Activated naive CD4-positive, alpha-beta T cell treated with anti-CD3 and anti-CD28 coated beads for 36 hours (primary cell): ENCODE measurements at places on chromosomes 4 and X.

DNA sequence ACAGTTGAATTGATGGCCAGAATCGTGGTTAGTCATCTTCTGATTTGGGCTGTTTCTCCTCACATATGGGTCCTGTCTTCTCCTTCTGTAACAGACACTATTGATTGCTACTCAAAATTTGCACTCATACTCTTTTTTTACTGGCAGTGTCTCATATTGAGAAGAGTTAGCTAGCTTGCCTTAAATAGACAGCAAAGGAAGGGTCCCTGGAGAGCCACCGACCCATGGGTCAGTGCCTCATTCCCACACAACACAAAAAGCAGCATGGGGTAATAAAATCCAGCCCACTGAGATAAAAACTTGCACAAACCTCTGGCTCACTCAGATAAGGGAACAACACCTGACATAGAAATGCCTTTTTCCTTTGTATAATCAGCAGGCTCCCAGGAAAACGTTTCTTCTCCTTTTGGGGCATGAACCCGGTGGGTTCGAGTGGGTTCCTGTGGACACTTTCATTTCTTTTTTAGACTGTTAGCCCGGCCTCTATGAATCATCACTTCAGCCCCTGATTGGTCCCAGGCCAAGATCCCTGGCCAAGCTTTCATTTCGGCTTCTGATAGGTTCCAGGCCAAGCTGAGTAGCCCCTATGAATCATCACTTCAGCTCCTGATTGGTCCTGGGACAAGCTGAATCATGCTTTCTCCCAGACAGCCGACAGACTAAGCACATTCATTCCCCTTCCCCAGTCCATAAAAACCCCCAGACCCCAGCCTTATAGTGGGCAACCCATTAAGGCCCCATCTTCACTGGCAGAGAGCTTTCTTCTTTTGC lies 408.1 kb downstream of the DCAF12L2 start:
- DNase-seq = no peak

- DNase-seq = peak; percentile 60
These were observed 126.7 kb upstream of the MBNL3 start for GRCh38 chrX:132615391-132616131.

GRCh38 chrX:39017716-39018115 lies 216.5 kb downstream of the MID1IP1 start:
- no peak for DNase-seq

DNA sequence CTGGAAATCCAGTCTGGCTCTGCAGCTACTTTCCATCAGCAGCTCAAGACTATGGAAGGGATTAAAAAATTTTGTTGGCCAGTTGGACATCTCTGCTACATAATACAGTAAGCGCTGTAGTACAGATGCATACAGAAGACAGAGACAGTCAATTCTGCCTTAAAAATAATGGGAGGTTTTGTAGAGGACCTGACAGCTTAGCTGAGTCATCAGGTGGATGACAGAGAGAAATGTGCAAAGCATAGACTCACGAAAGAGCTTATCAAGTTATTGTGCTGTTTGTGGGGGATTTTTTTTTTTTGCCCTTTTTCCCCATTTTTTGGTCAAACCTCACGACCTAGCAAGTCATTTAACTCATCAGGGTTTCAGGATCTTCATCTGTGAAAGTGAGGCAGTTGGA lies 149.0 kb upstream of the SCML1 start:
- no peak for DNase-seq

DNA sequence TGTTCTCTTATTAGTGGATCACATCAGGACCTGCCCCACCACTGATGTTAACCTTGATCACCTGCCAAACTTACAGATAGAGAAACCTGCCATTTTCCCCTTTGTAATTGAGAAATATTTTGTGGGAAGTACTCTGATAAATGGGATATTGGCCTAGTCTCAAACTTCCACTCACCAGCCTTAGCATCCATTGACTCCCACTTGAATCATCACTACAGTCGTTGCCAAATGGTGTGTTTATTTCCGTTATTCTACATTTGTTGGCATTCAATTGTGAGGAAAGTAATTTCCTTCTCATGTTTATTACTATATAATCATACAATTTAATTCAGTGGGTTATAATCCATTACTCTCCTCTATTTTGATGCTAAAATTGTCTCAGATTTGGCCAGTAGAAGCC lies 156.4 kb upstream of the CXCL13 start:
- DNase-seq = no peak

GRCh38 chr4:21795091-21795490 lies 153.5 kb downstream of the KCNIP4 start:
- no peak for DNase-seq

GRCh38 chr4:109959195-109959594 lies 46.5 kb downstream of the EGF start:
- DNase-seq = no peak

DNA sequence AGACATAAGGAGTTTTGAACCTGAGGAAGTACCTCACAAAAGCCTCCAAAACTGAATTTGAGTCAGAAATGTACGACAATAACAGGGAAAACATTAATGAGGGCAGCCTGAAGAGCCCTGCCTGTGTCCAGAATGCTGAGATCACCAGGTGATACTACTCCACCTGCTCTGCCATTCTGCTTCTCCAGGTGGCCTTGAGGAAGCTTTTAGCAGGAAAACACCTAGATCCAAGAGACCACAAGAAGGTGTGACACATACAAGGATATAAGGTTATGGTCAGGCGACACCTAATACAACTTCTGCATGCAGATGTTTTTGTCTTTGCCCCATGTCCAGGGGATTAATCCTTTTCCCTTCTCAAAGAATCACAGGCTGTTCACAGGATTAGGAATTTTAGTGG lies 15.3 kb downstream of the SOWAHB start:
- DNase-seq = no peak

GRCh38 chr4:144384408-144384807 lies 243.9 kb upstream of the GYPA start:
- no peak for DNase-seq

DNA sequence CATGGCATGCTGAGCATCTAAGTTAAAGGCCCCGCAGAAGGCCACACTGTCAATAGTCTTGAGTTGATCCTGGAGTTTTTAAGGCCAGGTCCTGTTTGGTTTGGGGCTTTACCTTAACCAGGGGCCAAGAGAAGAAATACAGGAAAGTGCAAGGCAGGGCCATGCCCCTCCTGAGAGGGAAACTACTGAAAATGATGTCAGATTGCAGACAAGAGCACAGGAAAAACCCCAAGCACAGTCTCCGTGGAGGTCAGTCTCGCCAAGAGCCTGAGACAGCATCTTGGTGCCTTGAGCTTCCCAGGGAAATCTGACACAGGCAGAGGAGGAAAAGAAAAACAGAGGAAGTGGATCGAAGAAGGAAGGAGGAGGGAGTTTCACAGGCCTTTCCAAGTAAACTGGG lies 32.2 kb upstream of the GATB start:
- no peak for DNase-seq

DNA sequence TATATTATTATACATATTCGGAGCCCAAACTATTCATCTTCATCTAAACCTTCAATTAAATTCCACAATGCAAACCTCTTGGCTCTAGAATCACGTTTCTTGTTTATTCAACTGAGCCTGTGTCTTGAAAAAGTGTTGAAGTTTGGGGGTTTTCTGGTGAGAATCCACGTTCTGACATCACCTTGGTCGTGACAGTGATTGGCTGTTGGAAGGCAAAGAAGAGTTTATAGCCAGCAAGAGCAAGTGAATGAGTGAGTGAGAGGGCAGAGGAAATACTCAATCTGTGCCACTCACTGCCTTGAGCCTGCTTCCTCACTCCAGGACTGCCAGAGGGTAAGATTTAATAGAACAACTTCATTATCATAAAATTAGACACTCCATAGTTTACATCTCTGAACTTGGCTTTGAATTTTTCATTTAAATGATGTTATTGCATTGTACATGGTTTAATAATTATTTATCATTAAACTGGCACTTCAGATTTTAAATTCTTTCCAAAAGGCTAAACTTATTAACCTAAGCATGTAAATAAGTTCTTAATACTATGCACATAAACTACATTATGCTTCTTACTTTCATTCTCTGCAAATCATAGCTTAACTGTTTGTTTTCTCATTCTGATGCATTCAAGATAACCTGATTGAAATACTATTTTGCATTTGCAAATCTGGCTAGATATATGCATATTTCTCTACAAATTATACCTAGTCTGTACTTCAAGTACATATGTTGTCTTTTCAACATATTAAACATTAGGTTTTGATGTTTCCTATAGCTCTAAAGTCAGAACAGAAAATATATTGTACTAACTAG lies at the start of gene IBSP:
Gene IBSP (plus strand): TSS at position 254 of the 813 bp plus-strand sequence. CDS start 2,808 bp downstream, outside the sequence.
- DNase-seq = no peak
